ENCODE measurements at places on chromosomes 13 and 19.

GRCh38 chr13:52896827-52897659, 48.6 kb upstream of the PCDH8 start:
- DNase-seq: no peak

GRCh38 chr13:112342841-112343361, 33.3 kb upstream of the SPACA7 start:
- DNase-seq: no peak

GRCh38 chr13:105232439-105232838, 1303.0 kb downstream of the EFNB2 start:
- no peak for DNase-seq

DNA sequence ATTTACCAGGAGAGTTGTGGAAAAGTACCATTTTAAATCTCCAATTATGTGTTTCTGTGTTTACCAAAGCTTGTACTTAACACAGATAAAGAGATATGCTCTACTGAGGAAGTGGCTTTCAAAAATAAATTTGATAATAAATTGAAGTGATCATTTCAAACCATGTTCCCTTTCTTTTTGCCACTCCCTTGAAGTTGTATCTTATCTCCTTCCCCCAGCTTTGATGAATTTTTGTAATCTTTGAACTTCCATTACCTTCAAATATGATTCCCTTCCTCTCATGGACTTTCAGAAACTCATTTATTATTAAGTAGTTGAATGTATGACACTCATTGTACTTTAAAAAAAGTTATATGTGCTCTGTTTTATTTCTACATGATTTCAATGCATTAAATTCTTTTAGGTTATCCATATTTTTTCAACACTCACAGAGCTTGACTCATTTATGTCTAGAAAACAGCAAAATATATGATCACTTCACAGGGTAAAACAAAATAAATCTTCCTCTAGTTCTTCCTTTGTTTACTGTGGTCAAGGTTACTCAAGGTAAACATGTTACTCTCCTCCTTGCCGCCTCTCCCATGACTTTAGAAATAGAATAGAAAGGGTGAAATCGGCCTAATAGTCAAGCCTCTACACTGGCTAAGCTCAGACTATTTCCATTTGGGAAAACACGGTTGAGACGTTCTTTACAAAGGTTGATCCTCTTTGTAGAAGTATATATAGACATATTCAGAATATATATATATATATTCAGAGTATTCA, 251.2 kb upstream of the SPRY2 start:
- no peak for DNase-seq

GRCh38 chr13:27919659-27919933, 204 bp upstream of the PDX1 start:
- DNase-seq: no peak

GRCh38 chr19:10093295-10094186, 7.4 kb downstream of the SHFL start:
- no peak for DNase-seq

DNA sequence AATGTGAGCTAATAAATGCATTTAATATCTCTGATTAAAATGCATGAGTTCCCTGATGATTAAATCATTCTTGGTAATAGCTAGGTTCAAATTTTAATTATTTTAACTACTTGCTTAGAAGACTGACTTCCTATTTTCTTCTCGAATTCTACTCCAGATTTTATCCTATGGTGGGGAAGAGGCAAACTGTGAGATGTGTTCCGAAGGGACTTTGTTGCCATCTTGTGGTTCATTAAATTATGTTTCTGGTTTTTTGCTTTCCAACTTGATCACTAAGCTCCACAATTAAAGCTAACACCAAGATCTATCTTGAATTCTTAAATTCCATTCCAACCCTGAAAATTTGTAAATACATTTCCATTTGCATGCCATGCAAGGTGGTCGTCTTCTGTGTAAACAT, 538.4 kb upstream of the PCDH20 start:
- DNase-seq: no peak

DNA sequence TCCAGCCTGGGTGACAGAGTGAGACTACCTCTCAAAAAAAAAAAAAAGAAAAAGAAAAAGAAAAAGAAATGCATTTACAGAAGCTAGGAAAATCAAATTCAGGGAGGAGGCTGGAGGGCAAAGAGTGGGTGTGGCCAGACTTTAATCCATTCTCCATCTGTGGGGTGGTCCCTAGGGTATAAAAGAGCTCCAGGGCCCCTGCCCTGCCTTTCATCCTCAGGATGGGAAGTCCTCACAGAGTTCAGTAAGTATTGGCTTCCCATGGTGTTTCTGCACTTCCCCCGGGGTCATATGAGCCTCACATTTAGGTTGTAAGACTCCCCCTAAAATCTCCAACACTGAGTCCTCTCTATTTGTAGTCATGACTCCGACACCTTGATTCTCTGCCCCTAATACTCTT, 33.0 kb downstream of the DPRX start:
- DNase-seq: no peak

- no peak for DNase-seq
Measured at GRCh38 chr13:83274679-83275078, 607.6 kb downstream of the SLITRK1 start.

DNA sequence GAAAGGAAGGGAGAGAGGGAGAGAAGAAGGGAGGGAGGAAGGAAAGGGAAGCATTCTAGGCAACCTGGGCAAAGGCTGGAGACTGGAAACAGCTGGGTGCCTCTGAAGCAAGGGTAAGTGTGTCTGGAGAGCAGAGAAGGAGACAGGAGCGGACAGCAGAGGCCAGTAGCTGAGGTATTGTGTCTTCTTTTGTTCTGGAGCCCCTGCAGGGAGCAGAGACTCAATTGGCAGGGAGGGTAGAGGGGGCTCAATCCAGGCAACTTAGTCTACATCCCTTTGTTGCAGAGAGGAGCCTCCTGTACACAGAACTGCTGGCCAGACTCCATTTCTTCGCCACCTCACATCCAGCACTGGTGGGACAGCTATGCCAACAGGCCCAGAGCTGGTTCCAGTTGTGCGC, 53.2 kb downstream of the NWD1 start:
- DNase-seq: no peak

DNA sequence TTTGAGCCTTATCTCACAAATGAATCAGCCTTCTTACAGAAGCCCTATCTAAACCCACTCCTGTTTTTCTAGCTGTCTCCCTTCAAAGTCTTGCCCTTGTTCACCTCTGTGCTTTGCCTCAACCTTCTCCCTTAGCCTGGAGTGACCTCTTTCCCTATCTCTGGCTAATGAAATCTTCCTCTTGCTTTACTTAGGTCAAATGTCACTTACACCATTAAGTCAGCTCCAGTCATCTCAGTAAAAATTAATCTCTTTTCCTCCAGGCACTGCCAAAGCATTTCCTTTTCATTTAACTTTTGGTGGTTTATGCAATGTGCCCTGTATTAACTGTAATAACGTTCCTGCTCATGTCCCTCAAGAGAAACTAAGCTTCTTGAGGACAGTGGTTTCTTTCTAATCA, 596.5 kb upstream of the MIR17HG start:
- no peak for DNase-seq

GRCh38 chr13:95707035-95707434, 30.1 kb downstream of the DNAJC3 start:
- DNase-seq: no peak

DNA sequence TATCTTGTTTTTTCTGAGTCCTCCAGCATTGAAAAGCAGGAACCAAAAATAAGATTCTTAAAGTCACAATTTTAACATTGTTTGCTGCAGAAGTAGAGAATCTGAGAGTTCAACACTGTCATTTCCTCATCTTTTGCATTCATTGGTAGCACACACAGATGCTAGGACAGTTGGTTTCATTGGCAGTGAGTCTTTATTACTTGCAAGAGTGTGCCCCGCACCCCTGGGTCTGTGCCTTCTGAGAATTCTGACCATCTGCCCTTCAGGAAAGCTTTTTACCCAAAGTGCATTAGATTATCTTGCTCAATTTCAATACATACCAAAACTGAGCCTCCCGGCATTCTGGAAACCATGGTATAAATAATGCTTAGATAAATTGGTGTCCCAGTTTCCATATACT, 247.7 kb upstream of the SLITRK1 start:
- no peak for DNase-seq

DNA sequence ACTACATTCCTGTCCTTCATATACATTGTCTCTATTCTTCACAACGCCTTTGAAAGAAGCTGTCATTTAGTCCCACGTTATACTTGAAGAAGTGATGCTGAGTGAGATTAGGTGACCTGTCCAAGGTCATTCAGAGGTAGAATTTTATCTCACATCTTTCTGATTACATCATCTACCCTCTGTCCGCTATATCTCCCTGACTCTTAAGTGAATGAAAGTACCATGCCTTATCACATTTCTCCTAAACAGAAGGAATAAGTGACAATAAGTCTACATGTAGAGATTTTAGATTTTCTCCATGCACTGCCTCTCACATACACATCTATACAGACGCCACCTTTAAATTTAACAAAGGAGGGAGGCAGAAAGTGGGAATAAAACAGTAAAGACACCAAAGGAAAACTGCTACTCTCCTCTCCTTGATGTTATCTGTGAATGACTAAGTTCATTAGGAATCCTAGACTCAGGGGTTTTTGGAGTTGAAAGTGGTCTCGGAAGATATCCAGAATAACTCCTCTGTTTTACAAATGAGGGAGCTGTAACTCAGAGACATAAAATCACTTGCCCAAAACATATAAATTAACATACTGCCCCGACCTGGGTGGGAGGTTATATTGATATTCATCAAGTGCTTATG, 4.9 kb upstream of the CLDN10 start:
- DNase-seq: no peak

- DNase-seq: no peak
Measured at GRCh38 chr13:20099319-20099718, 61.5 kb downstream of the GJA3 start.

DNA sequence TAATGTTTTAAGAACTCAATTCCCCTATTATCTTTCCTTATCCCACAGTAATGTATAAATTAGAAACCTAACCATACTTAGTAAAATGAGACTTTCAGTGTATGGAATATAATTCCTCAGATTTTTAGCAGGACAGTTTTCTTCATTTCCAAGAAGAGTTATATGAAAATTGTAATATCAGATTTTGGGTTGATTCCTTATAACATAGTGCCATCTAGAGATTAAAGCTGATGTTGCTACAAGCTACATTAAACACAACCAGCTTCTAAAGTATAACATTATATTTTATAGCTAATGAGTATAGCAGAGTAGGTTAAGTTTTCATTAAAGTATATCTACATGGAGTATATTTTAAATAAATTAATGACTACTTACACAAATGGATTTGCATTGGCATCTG, 99.7 kb upstream of the MIR17HG start:
- DNase-seq: no peak

DNA sequence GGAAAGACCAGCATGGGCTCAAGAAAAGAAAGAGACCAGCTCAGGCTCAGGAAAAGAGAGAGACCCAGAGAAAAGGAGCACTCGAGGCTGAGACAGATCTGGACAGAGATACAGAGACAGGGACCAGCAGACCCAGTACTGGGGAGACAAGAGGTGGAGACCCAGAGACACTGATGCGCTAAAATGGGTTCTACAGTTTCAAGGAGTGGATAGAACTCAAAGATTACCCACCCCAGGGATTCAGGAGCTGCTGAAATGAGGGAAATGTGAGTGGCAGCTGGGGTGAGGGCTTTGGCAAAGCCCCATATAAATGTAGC, 609 bp upstream of the ZSCAN18 start:
- DNase-seq: no peak

- no peak for DNase-seq
Measured at GRCh38 chr19:45160870-45161737, at the start of gene NKPD1. Gene NKPD1, minus strand, starts transcription at chr19:45160982. Its CDS starts 832 bp downstream, at chr19:45160150.

GRCh38 chr13:110647365-110647737, 32.0 kb downstream of the NAXD start:
- DNase-seq: no peak

DNA sequence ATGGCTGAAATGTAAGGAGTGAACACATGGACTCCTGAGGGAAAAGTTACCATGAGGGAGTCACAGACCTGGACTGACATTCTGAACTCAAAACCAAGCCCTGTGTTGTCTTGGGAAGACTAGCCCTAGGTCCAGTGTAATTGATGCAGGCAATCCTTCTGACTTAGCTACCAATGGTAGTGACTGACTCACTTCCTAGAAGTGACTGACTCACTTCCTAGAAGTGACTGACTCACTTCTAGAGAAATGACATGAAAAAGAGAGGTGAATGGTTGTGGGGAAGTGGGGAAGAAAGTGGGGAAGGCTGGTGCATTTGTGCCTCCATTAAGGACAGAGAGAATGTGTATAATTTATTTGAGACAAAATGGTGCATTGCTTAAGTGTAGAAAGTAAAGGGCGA, 49.9 kb downstream of the EDNRB start:
- no peak for DNase-seq

DNA sequence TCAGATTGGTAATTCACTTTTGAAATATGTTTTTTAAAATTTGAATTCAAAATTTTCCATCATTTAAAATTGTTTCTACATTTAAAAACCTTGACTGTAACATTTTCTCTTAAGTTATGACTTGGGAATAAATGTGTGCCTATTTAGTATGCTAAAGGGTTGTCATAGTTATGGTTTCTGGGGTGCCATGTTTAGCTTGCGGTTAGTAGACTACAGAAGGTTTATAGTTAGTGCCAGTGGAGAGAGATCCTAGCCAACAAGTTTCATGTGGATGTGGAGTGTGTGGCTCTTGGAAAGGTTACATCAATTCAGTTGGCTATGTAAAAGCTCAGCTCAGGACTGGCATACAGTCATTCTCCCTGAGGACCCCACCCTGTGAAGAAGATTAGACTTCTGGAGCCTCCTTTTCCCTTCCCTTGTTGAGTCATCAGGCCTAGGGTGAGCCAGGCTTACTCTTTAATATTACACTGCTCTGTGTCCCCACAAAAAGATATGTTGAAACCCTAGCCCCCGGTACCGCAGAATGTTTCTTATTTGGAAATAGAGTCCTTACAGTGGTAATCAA, 20.4 kb downstream of the LMO7 start:
- DNase-seq: no peak

DNA sequence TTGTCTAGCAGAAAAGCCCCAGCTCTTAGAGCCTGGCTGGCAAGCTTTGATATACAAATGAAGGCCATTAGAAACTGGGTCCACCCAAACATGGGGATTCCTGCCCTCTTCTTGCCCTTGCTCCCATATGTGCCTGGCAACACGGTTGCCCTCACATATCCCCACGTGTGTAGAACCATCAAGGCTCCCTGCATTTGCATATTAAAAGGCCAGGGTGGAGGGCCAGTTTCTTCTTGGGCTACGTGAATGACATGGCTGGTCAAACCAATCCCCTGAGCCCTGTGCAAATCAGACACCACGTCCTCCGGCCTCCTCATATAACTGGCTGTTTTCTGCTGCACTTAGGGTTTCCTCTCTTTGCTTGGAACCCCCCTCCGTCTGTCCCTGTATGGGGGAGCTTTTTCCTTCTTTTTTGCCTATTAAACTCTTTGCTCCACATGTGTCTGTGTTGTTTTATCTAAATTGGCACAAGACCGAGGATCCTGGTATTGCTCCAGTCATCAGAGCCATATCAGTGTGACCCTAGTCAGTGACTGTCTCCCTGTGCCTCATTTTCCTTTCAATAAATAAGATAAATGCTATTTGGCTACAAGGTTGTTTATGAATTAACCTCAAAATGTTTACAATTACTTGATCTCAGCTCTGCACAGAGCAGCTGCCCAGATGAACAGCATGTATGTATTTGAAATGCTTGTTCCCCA, 30.3 kb upstream of the CEACAM1 start:
- DNase-seq: no peak
